ENCODE measurements at places on chromosomes 2 and 18.

GRCh38 chr2:10658914-10659257 is 30.9 kb downstream of the NOL10 start:
- no peak for DNase-seq

DNA sequence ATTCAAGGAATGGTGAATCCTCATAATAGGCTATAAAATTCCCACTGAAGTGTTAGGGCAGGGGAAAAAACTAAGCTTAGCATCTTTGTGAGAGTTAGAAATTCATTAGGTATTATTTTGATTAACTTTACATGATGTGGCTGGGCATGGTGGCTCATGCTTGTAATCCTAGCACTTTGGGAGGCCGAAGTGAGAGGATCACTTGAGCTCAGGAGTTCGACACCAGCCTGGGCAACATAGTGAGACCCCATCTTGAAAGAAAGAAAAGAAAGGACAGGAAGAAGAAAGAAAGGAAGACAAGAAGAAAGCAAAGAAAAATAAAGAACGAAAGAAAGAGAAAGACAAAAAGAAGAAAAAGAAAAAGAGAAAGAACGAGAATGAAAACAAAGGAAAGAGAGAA is 40.0 kb downstream of the SNRPD1 start:
- no peak for DNase-seq

- DNase-seq: no peak
Observed at GRCh38 chr2:191296083-191297006, 51.1 kb downstream of the MYO1B start.

DNA sequence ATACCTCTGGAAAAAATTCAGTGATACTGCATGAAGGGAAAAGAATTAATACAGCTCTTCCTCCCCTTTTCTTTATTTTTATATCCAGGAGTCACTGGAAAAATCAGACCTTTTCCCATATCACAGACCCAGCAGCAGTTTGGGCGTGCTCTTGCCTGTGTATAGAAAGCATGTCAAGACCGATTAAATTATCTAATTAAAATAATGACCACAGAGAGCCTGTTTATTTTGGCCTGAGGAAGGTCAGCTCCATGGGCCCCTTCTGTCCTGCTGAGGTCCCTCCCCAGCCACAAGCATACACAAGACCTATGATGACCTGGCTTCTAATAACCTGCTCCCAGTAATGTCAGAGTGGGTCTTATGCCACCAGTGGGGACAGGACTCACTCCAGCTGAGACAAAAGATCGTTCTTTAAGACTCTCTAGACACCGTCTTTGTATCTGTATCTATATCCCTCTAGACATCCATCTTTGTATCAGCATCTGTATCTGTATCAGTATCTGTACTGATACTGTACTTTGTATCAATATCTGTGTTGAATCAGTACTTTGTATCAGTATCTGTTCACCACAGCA is 147.8 kb downstream of the VAPA start:
- no peak for DNase-seq

DNA sequence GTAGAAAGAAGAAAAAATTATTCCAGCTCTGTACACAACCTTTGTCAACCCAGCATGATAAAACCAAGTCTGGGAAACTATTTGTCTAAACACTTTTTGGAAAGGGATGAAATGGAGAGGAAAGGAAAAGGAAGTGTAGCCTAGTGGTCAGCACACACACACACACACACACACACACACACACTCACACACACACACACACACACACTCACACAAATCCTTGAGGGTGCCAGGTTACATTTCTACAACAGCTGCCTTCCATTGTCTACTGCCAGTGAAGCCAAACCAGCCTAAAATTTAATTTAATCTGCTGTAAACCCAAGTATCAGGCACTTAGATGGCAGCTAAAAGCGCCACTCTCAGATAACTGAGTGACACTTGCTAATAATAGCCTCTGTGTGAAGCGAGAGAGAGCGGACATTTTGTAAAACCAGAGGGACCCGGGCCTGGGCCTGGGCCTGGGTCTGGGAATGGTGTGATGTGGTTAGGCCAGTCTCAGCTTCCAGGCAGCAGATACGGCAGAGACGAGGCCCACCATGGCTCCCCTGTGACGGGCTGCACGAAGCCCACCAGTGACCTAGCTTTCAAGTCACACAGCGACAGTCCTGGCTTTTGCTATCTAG is 32.4 kb downstream of the BCL11A start:
- no peak for DNase-seq

GRCh38 chr2:66717218-66717905 is 282.4 kb downstream of the MEIS1 start:
- DNase-seq: no peak

GRCh38 chr18:22285361-22286140 is 116.2 kb downstream of the GATA6 start:
- no peak for DNase-seq

DNA sequence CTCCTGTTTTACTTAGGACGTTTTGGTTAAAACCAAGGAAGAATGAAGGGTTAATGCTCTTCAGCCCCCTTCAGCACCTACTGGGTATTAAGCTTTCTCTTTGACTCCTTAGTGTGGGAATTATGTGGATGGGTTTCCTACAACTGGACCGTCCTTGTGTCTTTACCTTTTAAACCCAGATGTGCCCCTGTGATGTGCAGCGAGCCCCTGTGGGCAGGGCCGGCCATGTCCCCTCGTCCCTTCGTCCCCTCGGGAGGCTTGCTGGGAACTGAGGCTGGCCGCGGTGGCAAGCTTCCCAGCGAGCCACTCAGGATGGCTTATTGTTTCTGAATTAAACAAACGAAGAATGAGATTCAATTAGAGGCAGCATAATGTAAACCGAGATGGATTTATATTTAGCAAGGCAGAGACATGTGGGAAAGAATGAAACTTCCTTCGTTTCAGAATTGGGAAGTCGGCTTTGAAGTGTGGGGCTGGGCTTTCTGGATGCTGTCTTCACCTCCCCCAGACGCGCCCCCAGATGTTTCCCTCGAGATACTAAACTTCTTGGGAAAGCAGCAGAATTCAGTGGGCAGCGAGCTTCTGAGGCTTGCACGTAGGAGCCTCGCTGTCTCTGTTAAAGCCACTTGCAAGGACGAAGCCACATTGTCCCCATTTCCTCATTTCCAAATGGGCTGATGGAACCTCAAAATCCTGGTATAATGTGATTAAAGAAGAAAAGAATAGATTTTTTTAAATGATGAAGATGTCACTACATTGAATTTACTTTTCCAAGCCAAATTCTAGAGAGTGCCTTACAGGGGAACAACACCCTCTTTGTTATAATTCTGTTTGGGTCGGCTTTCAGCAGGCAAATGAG is 146.0 kb downstream of the VAPA start:
- no peak for DNase-seq

DNA sequence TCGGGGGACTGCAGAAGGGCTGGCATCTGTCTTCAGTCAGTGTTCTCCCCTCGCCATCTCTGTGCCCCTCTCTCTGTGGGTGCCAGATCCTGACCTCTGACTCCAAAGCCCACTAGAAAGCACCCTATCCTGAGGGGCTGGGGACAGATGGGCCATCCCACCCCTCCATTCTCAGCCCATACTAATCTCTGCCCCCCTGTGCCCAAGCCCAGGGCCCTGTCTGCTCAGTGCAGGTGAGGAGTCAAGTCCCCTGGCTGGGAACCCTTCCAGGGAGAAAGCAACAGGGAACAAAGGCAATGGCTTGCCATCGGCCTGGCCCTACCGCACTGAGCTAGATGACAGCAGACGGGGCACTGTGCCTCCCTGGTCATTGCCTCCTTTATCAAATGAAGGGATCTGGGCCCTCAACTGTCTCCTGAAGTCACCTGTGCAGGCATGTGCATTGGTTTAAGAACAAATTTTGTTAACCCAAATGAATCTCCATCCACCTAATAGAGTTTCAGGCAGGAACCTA is 42.7 kb upstream of the ID2 start:
- DNase-seq: no peak

GRCh38 chr2:42659609-42660008 is 91.2 kb downstream of the MTA3 start:
- no peak for DNase-seq
